NCI-H1417 treated with DMSO at 0.1 percent for 48 hours (cell line): ENCODE measurements at places on chromosomes 5 and 9.

DNA sequence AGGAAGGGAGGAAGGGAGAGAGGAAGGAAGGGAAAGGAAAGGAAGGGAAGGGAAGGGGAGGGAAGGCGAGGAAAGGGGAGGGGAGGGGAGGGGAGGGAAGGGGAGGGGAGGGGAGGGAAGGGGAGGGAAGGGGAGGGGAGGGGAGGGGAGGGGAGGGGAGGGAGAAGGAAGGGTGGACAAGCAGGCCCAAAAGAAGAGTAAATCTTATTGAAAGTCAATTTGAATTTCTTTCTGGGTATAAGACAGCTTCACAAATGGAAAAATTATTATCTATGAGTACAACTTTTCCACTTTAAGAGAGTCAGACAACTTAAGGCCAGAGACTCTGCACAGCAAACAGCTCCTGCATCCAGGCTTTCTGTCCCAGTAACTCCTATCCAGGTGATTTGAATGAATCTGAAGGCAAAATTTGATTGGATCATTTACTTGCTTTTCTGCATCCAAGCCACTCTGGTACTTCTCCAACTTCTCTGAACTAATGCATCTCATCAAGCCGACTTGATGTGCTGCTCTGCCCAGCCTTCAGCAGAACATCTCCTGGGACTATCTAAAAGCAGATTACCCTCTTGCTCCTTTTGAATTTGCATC is 363.4 kb upstream of the KIF2A start:
- no peak for DNase-seq

DNA sequence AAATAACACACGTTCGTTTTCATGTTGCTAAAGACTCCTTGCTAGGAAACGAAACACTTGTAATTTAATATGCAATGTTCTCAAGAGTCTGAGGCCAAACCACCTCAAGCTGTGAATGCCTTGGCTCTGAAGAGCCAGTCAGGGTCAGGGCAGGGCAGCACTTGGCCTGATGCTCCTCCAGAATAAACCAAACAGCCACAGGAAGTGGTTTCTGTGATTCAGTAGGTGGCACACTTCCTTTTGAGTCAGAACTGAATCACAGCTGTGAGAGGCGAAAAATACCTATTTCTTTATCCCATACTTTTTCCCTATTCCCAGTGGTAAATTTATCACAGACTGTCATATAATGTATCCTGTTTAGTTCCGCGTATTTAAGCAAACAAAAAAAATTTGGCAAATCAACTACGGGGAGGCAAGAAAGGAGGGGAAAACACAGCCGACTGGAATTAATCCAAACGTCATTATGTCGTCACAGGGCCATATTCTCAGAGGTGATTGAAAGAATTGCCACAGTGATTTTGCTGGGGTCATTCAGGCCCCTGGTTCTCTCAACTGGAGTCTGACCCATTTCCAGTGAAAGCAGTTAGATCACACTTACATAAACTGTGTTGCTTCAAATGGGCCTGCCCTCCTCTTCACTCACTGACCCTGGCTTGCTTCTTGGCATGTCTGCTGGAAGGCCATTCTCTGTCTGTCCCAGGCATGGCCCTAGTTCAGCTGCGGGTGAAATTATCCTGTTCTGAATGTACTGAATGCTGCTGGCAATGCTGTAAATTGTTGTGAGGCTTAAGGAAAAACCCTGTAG is 71.2 kb downstream of the ARRDC3 start:
- no peak for DNase-seq

DNA sequence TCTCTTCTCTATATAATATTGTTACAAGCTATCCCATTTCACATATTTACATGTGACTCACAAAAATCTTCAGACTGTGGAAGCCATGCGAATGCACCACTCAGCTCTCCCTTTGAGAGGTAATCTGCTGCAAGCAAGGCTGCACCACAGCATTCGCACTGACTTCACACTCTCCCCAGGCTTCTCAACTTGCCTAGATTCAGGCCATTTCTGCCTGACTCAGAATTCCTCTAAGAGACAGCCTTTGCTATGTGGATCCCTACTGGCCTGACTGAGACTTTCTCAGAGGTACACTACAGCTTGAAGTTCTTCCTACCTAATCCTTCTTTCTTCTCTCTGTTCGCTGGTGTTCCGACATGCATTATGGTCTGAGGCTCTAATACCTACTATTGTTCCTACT is 21.1 kb upstream of the DMRTA1 start:
- DNase-seq = no peak

- no peak for DNase-seq
Observed at GRCh38 chr5:33227746-33228145, 213.0 kb upstream of the TARS1 start.

DNA sequence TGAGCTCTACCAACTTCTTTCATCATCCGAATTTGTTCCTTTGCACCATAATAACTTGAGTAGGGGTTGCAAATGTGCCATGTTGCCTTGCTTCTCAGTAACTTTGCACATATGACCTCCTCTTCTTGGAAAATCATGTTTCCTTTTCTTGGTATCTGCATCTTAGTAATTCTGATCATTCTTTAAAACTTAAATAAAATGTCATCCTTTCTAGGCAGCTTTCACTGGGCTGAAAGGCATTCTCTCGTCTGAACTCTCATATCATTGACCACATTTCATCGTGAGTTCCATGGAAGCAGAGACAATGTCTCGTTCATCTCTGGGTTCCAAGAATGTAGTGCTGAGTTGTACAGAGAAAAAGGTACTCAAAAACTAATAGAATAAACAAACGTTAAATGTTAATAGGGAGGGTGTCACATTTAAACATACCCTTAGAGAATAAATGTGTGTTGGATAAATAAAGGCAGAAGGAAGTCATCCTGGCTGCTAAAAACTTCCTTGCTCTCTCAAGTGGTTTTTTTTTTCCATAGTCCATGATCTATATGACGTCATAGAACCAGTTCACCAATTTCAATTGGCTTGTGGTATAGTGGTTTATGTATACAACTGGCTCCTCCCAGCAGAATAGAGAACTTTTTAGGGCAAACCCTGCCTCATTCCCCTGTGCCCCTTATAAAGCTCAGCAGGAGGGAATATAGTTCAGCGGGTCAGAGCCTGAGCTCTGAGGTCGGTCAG is 218.1 kb upstream of the TRIM32 start:
- no peak for DNase-seq

GRCh38 chr9:33165263-33166151 is 1.6 kb downstream of the B4GALT1 start:
- no peak for DNase-seq

DNA sequence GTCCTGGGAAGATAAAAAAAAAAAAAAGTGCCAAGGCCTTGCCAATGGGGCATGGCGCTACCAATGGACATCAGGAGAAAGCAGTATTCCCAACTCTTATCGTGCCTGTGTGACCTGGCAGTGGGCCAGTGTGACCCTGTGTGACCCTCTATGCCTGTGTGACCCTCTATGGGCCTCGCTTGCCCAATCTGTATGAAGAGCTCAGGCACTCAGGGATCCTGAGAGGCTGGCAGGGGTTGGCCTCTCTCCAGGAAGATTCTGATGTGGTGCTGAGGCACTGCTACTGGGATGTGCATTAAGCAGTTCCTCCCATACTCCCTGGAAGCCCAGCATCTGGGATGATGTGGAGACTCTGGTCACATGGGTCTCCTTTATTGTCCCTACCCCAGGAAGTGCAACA is 179.2 kb downstream of the MACROH2A1 start:
- DNase-seq = no peak

DNA sequence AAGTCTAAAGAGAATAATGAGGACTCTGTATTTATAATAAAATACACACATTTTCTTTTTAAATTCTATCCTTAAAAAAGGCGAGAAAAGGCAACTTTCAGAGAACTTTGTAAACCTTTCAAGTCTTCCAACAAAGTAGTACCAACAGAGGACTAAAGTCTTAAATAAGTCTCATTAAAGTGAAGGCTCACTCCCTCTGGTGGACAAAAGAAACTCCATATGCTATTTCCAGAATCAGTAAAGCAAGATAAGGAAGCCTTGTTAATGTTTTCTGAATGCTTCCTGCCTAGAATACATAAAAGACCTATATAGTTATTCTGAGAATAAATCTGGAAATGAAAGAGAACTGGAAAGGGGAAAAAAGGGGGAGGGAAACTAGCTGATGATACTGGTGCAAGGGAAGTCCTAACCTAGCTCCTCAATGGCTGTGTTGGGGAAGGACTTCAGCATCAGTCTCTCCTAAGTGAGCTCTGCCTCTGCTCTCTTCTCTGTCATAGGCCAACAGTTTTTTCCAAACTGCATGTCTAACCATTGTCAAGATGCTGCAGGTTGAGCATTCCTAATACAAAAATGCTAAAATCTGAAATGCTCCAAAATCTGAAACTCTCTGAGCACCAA is 7.2 kb downstream of the HMGCS1 start:
- no peak for DNase-seq

DNA sequence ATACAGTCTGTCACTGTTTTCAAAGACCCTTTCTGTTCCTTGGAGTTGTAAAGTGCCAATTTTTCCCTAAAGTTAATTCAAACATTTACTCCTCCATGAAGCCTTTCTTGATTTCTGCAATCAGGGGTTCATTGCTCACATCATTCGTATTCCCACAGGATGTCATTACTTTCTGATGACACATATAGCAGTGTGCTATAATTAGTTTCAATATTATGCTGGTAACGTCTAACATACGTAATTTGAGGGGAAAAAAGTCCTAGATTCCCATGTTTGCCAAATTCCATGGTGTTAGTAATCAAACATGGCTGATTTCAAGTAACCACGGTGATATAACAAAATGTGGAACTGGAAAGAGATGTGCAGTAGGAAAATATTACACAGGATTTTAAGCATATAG is 468.2 kb upstream of the MEF2C start:
- DNase-seq = no peak

DNA sequence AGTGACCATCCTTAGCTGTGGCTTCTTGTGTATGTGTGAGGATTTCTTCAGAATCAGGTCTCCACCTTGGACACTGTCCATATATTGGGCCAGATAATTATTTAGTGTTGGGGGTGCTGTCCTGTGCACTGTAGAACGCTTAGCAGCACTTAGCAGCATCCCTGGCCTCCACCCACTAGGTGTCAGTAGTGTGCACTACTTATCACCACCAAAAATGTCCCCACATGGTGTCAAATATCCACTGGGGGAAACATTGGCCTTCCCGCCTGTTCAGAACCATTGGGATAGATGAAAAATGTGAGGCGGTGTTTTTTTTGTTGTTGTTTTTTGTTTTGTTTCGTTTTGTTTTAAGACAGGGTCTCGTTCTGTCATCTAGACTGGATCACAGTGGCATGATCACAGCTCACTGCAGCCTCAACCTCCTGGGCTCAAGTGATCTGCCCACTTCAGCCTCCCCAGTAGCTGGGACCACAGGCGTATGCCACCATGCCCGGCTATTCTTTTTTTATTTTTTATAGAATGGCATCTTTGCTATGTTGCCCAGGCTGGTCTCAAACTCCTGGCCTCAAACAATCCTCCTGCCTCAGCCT is 67.7 kb downstream of the TENT4A start:
- no peak for DNase-seq

- DNase-seq = no peak
Observed at GRCh38 chr5:122400938-122401337, 88.9 kb downstream of the SNCAIP start.

DNA sequence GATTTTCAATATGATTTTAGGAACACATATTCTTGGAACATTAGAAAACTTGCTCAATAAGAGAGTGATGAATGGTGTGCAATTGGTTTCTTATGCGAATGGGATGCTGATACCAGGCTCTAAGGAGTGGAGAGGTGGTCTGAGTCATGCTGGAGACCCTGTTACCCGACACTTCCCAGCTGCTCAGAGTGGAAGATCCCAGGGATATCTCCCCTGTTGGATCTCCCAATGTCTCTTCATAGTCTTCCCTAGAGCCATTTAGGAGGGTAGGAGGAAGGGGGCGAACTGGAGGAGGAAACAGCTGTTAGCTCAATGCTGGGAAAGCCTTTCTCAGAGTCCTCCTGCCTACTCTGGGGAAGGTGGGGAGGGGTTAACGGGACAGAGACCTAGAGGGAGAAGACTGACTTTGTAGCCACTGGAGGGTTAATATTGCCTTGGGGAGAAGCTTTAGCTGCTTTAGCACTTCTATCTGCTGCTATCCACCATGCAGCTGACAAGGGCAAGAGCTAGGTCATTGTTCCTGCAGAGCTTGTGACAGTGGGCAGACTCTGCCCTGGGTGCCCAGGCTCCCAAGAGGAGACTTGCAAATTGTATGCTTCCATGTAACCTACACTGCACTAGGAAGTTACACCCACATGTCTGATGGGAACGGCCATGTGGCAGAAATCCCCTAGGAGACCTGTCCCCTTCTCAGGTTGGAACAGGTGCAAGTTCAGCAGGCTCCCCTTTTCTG is 301.0 kb downstream of the GADD45G start:
- DNase-seq = no peak

GRCh38 chr5:51977014-51977413 is 593.8 kb downstream of the ISL1 start:
- DNase-seq = no peak

GRCh38 chr9:133566382-133566781 is 31.9 kb downstream of the ADAMTSL2 start:
- no peak for DNase-seq

GRCh38 chr9:134422301-134423090 is 96.2 kb downstream of the RXRA start:
- no peak for DNase-seq

GRCh38 chr9:69470186-69470977 is 145.4 kb downstream of the ENTREP1 start:
- DNase-seq = no peak

GRCh38 chr5:10733426-10733825 is 27.6 kb downstream of the DAP start:
- DNase-seq = no peak

- DNase-seq = no peak
Observed at GRCh38 chr5:133688391-133688790, 76.0 kb upstream of the FSTL4 start.

DNA sequence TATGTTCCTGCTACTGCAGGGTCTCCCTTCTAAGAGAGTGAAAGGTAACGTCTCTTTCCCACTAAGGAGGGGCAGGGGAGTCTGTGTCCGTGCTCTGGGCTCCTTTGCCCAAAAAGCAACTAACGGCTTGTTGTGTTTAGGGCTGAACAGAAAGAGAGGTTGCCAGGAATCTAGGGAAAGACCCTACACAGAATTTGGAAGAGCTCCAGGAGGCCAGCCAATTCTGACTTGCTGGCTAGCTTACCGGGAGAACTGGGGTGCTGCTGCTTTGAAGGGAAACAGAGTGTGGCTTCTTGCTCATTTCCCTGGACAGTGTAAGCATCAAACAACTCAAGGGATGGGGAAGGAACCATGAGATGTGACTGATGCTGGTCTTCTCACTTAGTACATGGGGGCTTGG is 176.1 kb downstream of the GADD45G start:
- DNase-seq = no peak

GRCh38 chr9:21555911-21556310 is 73.8 kb upstream of the IFNE start:
- DNase-seq = no peak

DNA sequence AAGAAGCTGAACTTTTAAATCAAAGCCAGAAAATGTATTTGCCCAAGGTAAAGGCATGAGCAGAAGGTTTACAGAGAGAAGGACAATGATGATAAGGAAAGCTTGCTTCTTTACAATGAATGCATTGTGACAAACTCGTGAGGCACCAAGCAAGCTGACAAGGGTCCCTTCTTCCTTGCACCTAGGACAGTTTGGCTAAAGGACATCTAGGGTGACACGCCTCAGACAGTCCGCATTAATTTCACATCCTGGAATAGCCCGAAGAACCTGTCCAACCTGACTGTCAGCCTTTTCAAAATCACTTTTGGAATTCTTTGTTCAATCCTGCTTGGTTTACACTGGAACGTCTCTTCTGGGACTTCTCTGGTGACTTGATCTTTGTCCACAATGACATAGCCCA is 146.4 kb upstream of the MAP3K1 start:
- DNase-seq = no peak
